ENCODE measurements at places on chromosomes 16 and 17.

- peak; percentile 65 for DNase-seq
Observed at GRCh38 chr16:4415538-4416199, 727 bp downstream of the CORO7 start.

DNA sequence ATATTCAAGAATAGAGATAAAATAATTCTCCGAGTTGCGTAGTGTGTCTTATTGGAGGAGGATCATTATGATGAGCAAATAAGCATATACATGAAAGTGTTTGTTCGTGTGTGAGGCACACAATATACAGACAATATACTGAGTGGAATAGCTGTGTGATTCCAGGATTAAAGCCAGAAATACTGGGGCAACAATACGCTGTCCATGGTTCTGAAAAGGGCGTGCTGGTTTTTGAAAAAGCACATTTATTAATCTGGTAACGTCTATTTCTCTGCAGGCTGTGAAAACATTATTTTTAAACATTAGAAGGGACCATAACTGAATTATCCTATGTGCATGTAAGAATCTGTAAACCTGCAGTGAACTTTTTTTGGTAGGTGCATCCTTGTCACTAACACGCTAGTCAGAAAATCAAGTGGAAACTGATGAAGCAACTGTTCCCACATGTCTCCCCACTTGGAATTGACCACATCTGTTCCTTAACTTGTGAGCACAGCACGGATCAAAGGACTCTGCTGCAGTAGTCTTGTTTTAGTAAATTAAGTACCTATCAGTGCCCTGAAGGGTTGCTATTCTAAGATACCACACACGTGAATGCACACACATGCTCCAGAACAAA is 346.0 kb downstream of the GRIN2A start:
- DNase-seq: peak; percentile 51

- peak; percentile 20 for DNase-seq
Observed at GRCh38 chr16:79997257-79997656, 396.7 kb upstream of the MAF start.

- DNase-seq: no peak
Observed at GRCh38 chr16:79362300-79362970, 238.1 kb downstream of the MAF start.

- peak; percentile 64 for DNase-seq
Observed at GRCh38 chr17:47663912-47664623, 14.3 kb downstream of the KPNB1 start.

GRCh38 chr17:45160447-45161287 is 1.0 kb upstream of the HEXIM2 start:
- DNase-seq: peak; percentile 73

DNA sequence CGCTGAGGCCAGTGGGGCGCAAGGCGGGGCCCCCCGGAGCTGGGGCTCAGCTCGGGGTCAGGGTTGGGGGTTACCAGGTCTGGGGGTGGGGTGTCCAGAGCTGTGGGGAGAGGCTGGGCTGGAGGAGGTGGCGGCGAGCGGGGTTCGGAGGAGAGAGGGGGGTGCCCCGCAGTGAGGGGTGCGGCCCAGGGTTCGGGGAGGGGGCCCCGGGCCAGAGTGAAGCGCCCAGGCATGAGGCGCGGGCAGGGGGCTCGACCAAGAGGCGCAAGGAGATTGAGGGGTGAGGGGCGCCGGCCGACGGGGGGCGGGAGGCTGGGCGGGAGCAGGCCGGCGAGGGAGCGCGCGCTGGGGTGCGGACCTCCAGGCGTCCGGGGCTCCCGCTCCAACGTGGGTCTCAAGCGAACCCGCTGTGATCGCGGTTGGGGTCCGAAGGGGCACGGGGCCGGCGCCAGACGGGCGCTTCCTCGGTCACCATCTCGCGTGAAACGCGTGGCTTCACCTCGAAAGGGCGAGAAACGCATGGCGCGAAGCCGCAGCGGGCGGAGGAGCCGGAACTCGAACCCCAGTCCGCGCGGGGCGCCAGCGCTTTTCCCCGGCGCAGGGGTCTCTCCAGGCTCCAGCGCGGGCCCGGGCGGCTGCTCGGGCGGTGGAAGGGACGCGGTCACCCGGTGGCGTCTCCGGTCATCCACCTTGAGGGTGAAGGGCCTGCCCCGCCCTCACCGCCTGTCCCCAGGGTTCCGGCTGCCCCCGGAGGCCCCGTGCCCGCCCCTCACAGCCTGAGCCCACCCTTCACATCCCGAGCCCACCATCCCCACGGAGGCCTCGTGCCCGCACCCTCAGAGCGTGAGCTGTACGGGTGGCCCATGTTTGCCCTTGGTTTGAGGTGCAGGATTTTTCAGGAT is 846 bp downstream of the CPNE7 start:
- no peak for DNase-seq

DNA sequence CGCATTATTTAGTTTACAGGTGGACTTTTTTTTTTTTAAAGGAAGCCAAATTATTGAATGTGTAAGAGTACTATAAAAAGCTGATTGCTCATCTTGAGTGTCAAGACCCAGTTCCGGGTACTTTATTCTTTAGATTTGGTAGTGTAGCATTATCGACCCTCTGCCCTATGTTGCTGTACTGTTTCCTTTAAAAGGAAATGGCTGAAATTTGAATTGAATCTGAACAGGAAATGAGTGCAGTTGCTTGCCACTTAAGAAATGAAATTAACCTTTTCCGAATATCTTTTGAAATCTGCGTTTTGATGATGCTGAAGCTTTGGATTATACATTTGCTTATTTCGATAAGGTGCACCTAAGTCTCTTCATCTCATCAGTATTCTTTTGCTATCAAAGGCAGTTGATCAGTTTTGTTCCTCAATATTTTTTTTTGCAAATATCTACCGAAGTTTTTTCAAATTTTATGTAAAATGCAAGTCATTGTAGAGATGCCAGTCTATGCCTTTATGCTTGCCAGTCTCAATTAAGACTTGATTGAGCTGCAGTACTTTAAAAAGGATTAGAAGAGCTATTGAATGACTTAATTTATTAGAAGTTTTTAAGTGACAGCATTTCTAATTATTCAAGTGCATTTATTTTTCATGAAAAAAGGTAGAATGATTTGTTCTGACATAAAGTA is 1.8 kb downstream of the GGNBP2 start:
- DNase-seq: no peak

DNA sequence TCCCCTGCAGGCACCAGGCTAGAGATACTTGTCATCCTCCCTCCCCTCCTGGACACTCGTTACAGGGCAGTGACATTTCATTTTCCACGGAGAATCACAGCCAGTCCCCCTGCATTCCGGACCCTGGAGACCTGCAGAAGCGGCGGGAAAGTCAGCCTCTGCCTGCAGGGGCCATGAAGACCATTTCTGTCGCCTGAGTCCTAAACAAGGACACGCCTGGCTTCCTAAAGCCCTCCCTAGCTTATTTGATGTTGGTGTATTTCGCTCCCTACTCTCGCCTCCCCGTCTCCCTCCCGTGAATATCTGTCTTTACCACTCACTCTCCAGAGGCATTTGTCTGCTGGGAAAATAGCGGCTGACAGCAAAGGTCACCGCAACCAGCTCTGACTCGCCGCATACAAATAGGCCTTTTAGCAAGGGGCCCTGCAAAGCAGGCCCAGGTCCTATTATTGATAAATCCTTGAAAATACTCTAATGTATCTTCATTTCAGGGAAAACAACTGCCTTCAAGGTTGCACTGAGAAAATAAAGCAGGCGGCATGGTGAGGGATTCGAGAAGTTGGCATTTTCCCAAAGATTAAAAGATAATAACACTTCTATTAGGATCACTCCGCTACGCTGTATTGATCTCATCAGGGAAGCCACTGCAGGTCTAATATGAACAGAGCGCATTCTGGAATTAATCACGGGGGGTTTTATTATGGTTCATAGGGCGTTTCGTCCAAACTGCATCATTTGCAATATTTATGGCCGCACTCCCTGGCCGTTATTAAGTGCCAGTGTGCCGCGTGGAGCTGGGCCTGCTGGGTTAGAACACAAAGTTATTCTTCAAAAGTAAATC is 447.1 kb upstream of the CDH5 start:
- DNase-seq: no peak

DNA sequence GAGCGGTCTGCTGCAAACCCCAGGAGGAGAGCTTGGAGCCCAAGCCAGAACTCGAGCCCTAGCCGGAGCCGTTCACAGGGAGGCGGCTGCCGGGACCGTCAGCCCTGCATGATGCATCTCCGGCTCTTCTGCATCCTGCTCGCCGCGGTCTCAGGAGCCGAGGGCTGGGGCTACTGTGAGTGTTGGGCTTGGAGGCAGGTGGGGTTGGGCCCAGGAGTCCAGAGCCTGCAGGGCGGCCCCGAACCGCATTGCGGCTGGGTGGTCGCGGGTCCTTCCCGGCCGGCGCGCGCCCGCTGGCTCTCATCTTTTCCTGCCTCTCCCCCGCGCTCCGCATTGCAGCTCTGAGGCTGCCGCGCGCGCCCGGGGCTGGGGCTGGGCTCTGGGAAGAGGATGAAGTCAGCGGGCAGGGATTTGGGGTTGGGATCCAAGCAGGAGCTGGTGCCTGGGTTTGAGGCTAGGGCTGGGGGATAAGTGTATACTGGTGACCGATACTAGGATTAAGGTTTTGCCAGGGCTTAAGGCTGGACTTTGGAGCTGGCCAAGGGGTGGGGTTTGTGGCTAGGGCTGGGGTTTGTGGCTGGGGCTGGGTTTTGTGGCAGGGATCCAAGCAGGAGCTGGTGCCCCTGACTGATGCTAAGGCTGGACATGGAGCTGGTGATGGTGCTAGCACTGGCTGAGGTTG is 532 bp downstream of the CNTNAP1 start:
- DNase-seq: no peak

- no peak for DNase-seq
Observed at GRCh38 chr16:1053121-1053521, 19.4 kb upstream of the SSTR5 start.

GRCh38 chr16:19542138-19542821 is 13.2 kb upstream of the VPS35L start:
- DNase-seq: no peak

DNA sequence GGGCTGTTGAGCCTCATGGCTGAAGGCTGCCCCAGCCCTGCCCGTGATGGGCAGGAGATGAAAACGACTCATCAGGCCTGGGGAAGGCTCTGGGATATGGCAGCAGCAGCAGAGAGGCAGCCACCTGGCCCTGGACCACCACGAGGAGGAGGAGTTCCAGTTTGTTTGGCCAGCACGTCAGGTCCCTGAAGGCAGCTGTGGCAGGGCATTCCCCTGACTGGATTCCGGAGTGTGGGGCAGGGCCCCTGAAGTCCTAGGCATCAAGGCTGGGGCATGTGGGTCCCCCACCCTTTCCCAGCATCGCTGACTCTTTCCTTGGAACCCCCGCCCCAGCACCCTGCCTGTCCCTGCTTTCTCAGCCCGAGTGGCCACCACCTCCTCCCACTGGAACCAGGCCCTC is 197.4 kb downstream of the ZNF423 start:
- no peak for DNase-seq

DNA sequence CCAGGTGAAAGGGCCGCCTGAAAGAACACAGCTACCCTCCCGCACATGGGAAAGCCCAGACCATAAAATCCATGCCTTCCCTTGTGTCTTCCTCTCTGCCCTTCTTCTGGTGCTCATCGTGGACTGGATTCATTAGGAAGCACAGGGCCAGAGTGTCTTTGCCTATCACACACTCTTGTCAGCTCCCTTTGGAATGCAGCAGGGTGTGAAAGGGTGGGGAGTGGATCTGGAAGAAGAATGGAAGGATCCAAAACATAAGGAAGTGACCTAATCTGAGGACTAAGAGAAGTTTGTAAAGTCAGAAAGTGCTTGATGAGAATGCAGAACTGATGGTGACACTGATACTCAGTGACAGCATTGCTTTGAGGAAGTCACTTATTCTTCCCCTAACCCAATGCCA is 1147.3 kb upstream of the GOT2 start:
- no peak for DNase-seq

DNA sequence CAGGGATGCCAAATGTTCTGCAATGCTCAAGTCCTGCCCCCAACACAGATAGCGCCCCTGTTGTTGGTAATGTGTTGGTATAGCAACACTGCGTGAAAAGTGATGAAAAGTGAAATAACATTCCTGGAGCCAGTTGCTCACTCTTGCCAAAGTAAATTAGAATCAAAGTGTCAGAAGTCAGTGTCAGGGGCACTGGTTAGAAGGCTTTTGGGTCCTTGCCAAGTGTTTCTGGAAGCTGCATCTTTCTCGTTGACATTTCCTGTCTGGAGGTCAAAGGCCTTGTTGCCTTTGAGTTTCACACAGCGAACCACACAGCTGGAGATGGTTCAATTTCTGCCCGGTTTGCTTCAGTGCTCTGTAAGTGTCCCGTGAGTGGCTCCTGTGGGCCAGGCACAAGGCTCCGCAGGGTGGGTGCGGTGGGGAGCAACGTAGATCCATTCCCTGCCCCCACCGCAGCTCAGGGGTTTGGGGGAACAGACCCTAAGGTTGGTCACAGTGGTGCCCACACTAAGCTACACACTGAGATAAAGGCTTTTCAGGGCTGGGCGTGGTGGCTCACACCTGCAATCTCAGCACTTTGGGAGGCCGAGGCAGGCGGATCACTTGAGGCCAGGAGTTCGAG is 3.6 kb upstream of the SLC16A5 start:
- DNase-seq: peak; percentile 73

- DNase-seq: no peak
Observed at GRCh38 chr17:61245706-61246135, 153.9 kb upstream of the TBX2 start.

DNA sequence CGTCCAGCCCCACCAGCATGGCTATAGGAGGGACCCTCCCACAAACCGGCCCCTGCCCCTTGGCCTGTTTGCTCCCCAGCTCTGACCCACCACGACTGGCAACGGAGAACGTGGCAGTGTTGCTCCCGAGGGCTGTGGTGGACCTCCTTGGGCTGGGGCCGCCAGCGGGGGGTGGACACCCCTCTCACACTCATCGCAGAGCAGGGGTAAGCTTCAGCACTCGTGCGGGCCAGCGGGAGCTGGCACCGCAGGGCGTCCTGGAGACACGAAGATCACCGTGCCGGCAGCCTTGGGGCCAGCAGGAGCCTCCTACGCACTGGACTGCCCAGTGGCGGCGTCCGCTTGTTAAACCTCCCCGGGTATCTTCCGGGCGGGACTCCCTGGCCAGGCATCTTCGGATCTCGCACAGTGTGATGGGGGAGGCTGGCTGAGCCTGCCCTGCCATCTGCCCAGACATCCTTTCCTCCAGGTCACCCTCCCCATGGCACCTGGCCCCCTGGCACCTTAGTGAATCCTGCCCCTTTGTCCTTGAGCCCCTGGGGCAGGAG is 53.5 kb downstream of the ABR start:
- DNase-seq: no peak

- peak; percentile 76 for DNase-seq
Observed at GRCh38 chr17:44221084-44221861, 1.8 kb upstream of the UBTF start.
